ENCODE measurements at places on chromosomes 5 and 9.

DNA sequence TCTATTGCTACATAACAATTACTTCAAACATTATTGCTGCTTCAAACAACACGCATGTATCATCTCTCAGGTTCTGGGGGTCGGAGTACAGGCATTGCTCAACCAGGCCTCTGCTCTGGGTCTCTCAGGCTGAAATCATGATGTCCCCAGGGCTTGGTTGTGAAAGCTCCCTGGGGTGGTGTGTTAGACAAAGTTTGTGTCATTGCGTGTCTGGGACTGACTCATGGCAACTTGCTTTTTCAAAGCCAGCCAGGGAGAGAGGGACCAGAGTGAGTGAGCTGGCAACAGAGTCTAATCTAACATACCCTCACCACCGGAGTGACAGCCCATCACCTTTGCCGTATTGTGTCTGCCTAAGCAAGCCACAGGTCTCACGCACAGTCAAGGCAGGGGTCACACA, 259.2 kb upstream of the NFIL3 start:
- DNase-seq = no peak

GRCh38 chr5:156394642-156395305, 67.8 kb downstream of the SGCD start:
- DNase-seq = no peak

DNA sequence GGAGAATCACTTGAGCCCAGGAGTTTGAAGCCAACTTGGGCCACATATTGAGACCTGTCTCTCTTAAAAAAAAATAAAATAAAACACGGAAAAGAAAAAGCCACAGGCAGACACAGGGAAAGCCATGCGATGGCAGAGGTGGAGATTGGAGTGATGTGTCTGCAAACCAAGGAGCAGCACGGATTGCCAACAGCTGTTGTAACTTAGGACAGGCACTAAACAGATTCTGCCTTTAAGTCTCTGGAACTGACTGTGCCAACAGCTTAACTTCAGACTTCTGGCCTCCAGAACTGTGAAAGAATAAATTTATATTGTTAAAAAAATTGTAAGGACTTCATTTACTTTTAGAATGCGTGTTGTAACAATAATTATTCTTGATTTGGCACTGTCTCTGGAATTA, 318.5 kb upstream of the CHD1 start:
- DNase-seq = no peak

GRCh38 chr9:137237759-137238726, 3.0 kb upstream of the TUBB4B start:
- DNase-seq = no peak

- no peak for DNase-seq
These were observed 44.5 kb upstream of the JMY start for GRCh38 chr5:79191457-79191856.

DNA sequence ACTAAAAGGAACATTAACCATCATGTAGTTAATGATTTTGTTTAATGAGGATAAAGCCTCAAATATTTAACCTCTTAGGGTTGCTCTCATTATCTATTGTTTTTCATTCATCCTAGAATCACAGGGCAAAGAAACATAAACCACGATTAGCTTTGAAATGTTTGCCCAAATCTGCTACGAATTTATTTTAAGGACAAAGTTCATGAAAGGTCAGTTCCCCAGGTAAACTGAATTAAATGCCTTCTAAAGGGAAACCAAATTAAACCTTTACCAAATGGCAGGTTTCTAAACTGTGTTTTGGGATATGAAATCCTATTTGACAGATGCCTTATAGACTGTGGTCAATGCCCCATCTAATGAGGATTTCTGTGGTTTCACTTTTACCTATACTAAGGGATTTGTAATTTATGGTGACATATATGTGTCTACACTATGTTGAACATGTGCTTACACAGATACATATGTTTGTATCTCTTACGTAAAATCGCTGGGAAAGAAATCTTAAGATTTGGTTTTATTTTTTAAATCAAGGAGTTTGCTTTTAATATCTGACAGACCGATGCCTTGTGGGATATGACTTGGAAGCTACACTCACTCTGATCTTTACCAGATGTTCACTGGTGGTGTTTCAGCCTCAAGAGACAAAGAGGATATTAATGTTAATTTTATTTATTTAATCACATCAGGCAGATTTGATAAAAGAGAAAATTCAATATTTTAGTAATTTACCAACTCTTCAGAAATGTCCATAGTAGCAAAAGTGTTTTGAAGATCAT, 188.4 kb downstream of the GLIS3 start:
- DNase-seq = no peak

DNA sequence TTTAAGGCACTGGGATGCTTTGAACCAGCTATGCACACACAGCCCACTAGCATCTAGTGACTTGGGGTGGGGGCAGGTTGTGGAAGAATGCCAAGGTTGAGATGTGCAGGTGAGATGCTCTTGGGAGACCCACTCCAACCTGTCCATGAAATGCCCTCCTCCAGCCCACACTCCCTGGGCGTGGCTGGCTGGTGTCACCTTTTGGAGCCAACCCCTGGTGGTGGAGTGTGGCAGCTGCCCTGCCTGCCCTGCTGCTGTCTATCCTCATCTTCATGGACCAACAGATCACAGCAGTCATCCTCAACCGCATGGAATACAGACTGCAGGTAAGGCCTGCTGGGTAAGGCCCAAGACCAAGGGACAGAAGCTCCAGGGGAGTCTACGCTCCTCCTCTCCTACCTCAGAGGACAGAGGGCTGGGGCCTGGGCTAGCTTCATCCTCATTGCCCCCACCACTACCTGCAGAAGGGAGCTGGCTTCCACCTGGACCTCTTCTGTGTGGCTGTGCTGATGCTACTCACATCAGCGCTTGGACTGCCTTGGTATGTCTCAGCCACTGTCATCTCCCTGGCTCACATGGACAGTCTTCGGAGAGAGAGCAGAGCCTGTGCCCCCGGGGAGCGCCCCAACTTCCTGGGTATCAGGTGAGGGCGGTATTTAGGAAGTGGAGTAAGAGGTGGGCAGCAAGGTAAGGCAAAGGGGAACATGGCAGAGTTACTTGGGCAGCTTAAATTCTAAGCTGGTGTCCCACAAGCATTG, 7.4 kb downstream of the SLC4A9 start:
- no peak for DNase-seq
